Left ventricle myocardium inferior (tissue), 1 donor: ENCODE measurements at places on chromosomes 5 and 9.
A peak's percentile ranks its signal among the peaks of the same experiment; 100 is the strongest.

GRCh38 chr9:136762915-136763648, 1.2 kb downstream of the LCN15 start:
- peak; percentile 54 for DNase-seq

GRCh38 chr5:2093859-2094615, 211.3 kb upstream of the IRX4 start:
- no peak for DNase-seq

GRCh38 chr5:133751846-133752245, 139.5 kb upstream of the FSTL4 start:
- no peak for DNase-seq

- DNase-seq = peak; percentile 26
These were observed 197.1 kb downstream of the TTLL11 start for GRCh38 chr9:121895818-121896544.

- no peak for DNase-seq
These were observed 39.8 kb upstream of the RANBP6 start for GRCh38 chr9:6055216-6055615.

DNA sequence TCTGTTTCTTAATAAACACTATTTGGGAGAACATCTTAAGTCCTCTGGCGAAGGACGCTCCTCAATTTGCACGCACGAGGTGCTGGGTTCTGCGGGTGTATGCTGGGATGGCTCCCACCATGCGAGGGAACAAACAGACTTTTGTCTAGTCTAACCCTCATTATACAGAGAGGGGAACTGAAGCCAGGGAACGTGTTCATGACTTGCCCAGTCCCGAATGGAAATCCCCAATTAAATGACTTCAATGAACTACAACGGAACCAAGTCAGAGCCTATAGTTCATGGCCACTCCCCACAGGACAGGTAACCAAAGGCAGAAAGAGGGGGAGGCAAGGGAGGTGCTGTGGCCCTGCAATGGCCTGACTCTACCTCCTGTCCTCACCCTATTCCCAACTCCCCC, 9.3 kb downstream of the TLE1 start:
- no peak for DNase-seq

DNA sequence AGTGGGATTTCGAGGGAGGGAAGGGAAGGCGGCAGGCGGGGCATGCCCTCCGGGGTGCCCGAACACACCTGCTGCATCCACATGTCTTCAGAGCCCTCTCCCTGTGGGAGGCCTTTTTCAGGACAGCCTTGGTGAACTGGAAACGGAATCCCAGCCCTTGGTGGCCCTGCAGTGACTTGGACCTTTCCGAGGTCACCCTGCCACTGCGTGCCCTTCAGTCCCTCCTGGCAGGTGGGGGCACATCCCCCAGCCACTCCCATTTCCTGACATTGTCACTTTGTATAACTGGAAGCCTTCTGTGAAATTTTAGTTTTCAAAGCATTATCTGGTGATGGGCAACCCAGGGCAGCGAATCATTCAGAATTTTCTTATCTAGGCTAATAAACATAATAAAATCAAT, 11.0 kb upstream of the AHRR start:
- no peak for DNase-seq

DNA sequence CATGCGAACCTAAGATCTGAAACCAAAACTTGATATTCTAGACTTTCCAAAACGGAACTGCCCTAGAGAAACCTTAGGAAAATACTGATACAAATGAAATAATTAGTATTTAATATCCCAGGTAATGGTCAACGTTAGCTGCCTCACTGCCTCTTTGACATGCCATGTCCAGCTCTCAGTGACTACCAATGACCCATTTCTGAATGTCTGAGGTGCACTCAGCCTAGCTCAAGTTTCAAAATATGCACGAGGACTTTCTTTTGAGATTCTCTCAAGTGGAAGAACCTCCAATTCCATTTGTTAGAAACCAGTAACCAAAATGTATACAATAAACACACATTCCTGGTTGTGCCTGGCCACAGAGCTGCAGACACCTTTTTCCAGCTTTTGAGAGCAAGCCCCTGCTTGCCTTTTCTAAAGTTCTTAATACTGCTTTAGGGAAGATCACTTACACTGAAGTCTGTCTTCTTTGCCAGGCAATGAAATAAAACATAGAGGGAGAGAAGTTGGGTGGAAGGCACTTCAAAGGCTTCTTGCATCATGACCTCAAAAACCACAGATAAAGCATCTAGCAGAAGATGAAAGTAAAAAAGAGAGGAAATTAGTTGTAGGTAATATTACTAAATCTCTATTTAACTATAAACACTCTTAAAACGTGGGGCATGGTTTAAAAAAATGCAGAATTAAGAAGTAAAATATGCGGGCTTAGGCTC, 87.9 kb downstream of the MRPS27 start:
- DNase-seq = no peak

DNA sequence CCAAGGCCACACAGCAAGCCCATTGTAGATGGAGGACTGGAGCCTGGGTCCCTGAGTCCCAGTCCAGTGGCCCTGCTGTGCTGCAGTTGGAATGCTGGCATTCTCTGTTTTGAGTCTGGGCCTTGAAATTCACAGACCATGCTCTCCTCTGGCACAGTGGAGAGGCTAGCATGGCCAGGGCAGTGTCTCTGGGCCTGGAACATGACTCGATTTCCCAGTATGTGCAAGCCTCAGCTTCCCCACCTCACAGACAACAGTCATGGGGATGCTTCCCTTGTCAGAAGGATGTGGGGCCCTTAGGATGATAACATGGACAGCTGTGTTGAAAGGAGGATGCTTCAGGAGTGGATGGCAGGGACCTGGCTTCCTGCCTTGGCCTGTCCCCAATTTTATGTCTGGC, 91.2 kb downstream of the AMBP start:
- no peak for DNase-seq

- no peak for DNase-seq
These were observed 21.5 kb upstream of the RFK start for GRCh38 chr9:76415731-76416130.

- no peak for DNase-seq
These were observed 116.5 kb downstream of the GDNF start for GRCh38 chr5:37723162-37723961.

- DNase-seq = peak; percentile 78
These were observed 137.9 kb upstream of the TRIM32 start for GRCh38 chr9:116549061-116549664.
